ENCODE measurements at places on chromosomes 2 and 18.

DNA sequence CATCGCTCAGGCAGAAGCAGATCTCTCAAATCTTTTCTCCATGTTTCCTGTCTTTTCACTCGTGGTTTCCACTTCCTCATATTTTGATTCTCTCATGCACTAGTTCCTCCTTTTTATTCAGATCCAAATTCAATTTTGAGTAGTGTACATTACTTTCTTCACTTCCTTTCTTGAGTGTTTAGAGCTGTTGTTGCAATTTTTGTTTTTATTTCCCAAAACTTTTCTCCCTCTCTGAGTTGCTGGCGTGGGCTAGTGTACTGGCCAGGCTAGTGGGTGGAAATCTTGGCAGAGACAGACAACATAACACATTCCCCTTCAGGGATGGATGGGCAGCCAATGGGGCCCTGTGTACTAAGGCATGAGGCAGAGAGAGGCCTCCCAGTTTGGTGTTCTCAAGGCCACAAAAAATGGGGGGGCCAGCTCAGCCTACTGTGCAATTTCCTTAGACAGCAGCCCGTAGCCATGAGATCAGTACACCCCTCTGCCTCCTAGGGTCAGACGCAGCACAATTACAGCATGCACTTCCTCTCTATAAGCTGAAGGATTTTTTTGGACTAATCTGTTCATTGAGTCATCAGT, 145.1 kb upstream of the PID1 start:
- DNase-seq = no peak

- DNase-seq = no peak
Measured at GRCh38 chr18:42533009-42533575, 578.1 kb downstream of the PIK3C3 start.

- DNase-seq = no peak
Measured at GRCh38 chr2:140580532-140581151, 1550.2 kb downstream of the LRP1B start.

- no peak for DNase-seq
Measured at GRCh38 chr2:175461839-175462238, 280.3 kb upstream of the ATP5MC3 start.

- DNase-seq = no peak
Measured at GRCh38 chr2:105510761-105511528, 112.1 kb upstream of the FHL2 start.

GRCh38 chr2:70078384-70078783, 8.9 kb upstream of the PCBP1 start:
- no peak for DNase-seq

GRCh38 chr2:120673571-120674061, 62.1 kb upstream of the GLI2 start:
- no peak for DNase-seq

GRCh38 chr18:62531931-62532330, 9.1 kb downstream of the ZCCHC2 start:
- no peak for DNase-seq

DNA sequence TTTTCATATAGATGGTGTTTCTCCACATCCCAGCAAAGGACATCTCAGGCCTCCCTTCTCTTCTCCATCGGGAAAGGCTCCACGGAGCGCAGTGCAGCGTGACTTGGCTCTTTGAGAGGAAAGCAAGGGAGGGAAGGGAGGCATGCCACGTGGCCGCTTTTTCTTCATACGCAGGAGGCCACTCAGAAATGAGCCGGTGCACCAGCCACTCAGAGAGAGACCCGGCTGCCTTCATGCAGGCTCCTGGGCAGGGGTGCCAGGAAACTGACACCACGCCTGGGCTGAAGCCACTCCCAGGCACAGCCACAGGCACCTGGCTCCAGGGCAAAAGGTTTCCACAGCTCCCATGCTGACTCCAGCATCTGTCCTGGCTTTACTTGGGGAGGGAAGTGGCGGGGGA, 11.1 kb upstream of the LOXHD1 start:
- DNase-seq = no peak

DNA sequence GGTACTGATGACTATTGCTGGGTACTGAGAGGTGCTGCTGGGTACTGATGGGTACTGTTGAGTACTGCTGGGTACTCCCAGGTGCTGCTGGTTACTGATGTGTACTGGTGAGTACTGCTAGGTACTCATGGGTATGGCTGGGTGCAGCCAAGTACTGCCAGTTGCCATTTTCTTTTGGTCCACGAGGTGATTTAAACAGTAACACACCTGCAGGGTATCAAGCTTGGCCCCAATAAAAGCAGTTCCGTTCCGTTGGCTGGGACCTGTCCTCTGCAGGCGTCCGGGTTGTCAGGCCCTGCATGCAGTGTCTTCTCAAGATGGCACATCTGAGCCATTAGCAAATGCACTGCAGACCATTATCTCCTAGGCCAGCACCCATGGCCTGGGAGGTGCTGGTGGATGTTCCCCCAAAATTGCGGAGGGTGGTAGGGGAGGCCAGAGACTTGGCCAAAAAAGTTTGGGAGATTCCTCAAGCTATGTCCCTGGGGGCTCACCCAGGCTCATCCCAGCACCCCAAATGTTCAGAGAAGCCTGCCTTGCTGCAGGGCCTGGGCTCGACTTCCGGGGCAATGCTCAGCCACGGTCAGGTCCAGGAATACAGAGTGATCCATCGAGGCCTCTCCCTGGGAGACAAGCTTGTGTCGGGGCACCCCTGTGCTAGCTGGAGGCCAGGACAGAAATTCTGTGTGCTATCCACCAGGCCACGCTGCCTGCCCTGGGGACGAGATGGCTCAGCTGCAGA, 165.2 kb downstream of the TWIST2 start:
- DNase-seq = no peak

DNA sequence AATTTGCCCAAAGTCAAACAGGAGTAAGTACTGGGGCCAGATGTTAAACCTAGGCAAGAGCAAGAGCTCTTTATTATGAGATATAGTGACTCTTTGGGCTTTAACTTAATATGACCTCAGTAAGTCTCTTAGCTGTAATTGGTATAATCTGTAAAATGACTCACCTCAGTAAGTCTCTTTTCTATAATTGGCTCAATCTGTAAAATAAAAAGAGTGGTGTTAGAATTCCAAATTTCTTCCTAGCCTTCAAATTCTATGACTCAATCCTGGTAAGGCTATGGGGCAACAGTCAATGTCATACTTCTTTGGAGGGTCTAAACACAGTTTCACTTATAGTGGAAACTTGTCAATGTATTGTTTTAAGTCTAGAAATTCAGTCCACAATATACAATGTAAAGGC, 1608.9 kb upstream of the PIK3C3 start:
- DNase-seq = no peak

- no peak for DNase-seq
Measured at GRCh38 chr2:180938451-180938850, 42.0 kb upstream of the UBE2E3 start.

DNA sequence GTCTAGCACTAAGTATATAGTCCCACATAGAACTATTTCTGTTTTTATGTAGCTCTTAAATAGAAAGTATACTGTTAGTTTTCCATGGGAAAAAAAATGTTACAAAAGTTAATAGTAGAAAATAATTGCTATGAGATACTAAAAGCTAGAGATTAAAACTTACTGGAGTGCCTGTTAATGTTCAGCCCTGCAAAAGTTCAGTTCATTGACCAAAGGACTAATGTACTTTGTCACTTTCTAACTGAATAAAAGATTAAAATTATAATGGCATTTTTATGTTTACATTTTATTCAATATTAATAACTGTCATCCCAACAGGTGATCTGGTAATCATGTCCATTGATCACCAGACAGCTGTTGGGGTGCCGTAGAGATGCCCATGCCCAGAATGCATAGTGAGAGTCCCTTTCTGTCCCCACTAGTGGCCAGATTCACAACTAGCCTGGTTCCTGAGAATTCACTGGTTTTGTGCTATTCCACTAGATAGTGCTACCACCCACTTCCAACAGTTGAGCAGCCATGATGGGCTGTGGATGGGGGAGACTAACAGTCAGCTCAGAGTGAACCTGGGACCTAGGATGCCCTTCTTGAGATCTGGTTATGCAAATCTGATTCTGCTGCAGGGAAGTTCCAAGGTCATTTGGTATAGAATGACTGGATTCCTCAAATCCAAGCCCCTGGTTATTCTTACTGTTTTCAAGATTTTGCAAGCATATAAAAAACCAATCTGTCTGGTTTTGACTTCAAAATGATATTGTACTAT, 57.8 kb downstream of the AFTPH start:
- DNase-seq = no peak

GRCh38 chr2:184113696-184114403, 484.5 kb upstream of the ZNF804A start:
- DNase-seq = no peak

All from D721Med (cell line).